ENCODE measurements at places on chromosomes 1 and 21. TPM values are rescaled to one million over a fixed set of nuclear protein-coding genes. Genes with fewer than 3 reads are reported as not detected.

PCBP3 gene
- 29.4 TPM for total RNA-seq

DNA sequence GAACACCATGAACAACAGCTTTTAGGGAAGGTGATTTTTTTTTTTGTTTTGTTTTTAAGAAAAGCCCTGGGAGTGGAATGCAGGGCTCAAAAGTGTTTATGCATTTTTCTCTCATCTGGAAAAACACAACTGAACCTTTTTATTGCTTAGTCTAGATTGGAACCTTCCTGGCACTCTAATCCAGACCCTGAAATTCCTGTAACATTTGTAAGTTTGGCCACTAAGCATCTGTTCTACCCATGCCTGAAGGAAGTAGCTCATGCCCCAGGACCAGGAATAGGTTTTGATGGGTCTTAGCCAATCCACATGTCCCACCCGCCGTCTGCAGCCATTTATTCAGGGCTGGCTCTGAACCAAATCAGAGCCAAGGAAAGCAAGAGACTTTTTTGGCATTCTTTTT is 39.7 kb upstream of the SLC2A1 start:
- peak; percentile 82 for DNase-seq

GRCh38 chr1:55015731-55016620 is 17.2 kb downstream of the BSND start:
- DNase-seq = no peak

TTC34 gene
- total RNA-seq = 0.06 TPM

KCNJ10 gene
- not detected for total RNA-seq

GRCh38 chr1:171606402-171606941 is 15.6 kb upstream of the MYOCOS start:
- DNase-seq = no peak

S100A4 gene
- 5.0 TPM for total RNA-seq

ST6GALNAC5 gene
- total RNA-seq = not detected

GRCh38 chr1:219085988-219086387 is 87.7 kb upstream of the LYPLAL1 start:
- no peak for DNase-seq

DNA sequence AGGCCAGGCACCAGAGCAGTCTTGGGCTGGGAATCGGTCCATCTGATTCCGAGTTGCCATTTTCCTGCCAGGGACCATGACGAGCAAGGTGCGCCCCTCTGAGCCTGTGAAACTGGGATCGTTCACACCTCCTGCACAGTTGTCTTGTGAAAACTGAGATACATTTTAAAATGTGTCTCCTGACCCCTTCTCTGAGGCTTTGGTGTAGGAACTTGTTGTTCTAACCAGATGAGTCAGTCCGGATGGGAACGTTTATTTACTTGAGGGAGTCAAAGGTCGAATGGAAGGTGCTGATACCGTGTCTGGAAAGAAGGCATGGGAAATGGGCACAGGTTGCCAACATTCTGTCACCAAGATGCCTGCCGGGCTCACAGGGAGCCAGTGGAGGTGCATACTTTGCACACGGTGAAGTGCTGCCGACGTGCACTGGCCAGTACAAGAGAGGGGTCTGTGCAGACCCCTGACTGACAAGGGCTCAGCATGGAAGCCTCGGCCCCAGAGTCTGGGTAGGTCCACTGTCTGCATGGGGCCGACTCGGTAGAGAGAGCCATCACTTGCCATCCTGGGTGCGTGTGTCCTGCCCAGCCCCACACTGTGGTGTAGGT is 7.4 kb upstream of the KCNN3 start:
- no peak for DNase-seq

OR2T11 gene
- not detected for total RNA-seq

- DNase-seq = no peak
These were observed 10.7 kb downstream of the RNF223 start for GRCh38 chr1:1063261-1063944.

PLEKHN1 gene
- 0.34 TPM for total RNA-seq

DNA sequence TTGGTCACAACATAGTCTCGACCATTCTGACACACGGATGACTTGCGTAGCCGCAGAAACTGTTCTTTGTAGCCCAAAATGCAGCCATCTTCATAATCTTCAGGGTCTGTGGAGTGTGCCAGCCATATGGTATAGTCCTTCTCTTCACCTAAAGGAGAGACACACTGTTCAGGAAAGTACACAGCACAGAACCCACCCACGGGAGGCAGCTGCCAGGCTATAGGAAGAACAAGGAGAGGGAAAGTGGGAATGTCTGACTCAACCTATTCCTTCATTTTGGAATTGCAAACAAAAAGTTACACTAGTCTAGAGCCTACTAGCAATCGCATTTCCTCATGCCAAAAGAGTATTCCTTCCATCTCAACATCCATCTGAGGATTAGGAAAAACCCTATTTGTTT is 16.2 kb upstream of the MYBPHL start:
- DNase-seq = no peak

GRCh38 chr1:19209439-19209989 is 552 bp downstream of the UBR4 start:
- DNase-seq = peak; percentile 62

DNA sequence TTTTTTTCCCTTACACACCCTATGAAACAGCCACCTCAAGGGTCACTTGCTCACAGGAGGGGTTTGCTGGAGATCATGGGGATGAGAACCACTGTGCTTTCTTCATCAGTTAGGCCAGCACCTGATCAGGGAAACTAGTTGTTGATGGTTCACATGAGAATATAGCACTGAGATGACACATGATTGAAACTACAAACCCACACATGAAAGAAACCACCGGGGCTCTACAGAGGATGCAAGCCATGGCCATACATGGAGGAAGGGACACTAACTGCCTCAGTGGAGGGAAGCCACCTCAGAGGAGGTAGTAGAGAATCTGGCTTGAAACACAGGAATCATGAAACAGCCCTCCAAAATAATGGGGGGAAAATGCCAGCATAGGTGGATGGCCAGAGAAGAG is 63.2 kb downstream of the PRKAB2 start:
- DNase-seq = no peak

- no peak for DNase-seq
These were observed 98.7 kb downstream of the WDR4 start for GRCh38 chr21:42780617-42781016.

DNA sequence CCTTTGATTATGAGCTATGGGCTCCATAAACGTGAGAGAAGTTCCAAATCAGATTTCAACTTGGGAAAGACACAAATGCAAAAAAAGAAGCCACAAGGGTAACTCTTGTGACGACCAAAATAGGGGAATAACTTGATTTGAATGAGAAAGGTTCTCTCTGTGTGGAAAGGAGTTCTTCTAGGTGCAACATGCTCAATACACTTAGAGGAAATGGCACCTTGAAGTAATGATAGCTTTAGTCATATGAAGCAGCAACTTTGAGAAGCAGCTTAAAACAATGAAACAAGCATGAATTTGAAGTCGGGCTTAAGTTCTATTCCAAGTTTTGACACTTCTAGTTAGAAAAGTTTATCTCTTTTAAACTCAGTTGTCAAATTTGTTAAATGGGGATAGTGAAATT is 21.8 kb upstream of the RGS1 start:
- DNase-seq = no peak

- DNase-seq = peak; percentile 75
These were observed 9.0 kb upstream of the CDC20 start for GRCh38 chr1:43349594-43350306.

GRCh38 chr1:156721535-156721934 is 6.7 kb upstream of the METTL25B start:
- no peak for DNase-seq

C1orf116 gene
- total RNA-seq = 0.03 TPM

GRCh38 chr1:11157867-11158266 is 31.3 kb upstream of the ANGPTL7 start:
- no peak for DNase-seq

DNA sequence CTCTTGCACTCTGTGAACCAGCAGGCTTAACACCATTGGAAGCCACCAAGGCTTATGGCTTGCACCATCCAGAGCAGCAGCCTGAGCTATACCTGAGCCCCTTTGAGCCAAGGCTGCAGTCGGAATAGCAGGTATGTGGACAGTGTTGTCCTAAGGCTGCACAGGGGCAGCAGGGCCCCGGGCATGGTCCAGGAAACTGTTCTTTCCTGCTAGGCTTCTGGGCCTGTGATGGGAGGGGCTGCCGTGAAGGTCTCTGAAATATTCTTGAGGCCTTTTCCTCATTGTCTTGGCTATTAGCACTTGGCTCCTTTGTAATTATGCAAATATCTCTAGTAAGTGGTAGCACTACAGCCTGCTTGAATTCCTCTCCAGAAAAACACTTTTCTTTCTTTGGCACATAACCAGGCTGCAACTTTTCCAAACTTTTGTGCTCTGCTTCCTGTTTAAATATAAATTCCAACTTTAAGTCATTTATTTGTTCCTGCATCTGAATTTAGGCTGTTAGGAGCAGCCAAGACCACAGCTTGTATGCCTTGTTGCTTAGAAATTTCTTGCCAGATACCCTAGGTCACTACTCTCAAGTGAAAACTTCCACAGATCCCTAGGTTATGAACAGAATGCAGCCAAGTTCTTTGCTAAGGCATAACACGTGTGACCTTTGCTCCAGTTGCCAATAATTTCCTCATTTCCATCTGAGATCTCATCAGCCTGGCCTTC is 5.2 kb downstream of the KRTAP20-4 start:
- no peak for DNase-seq

DNA sequence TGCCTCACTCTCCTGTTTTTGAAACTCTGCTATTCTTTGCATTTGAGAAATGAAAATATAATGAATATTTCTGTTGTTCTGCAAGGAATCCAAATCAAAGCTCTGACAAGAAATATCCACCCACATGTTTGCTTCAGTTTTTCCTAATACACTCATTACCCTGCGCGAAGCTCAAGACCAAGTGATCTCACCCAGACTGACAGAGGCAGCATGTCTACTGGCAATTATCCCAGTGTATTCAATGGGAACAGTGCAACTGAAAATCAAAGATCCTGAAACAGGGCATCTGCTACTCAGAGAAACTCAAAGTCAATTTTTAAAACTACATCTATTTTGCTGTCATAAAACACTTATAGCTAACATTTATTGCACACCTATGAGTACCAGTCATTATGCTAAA is 321.0 kb upstream of the LRRC7 start:
- no peak for DNase-seq

Data from SJSA1 (cell line).